ENCODE measurements at places on chromosomes 1 and 21.

DNA sequence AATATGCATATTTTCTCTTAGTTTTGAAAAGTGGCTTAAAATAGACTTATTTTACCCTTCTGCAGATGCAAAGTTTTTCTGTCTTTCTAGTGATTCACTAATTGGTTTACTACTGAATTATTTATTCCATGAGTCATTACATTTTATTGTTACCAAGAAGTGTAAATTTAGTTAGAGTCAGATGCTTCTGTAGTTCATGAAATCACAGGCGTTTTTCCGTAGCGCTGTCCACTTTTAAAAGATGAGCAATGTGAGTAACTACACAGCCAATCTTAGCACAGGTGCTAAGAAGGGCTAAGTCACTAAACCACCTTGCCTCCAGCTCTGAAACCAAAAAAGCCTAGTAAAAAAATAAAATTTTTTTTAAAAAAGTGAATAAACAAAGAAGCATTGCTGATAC lies 24.7 kb downstream of the RGS13 start:
- DNase-seq = no peak

DNA sequence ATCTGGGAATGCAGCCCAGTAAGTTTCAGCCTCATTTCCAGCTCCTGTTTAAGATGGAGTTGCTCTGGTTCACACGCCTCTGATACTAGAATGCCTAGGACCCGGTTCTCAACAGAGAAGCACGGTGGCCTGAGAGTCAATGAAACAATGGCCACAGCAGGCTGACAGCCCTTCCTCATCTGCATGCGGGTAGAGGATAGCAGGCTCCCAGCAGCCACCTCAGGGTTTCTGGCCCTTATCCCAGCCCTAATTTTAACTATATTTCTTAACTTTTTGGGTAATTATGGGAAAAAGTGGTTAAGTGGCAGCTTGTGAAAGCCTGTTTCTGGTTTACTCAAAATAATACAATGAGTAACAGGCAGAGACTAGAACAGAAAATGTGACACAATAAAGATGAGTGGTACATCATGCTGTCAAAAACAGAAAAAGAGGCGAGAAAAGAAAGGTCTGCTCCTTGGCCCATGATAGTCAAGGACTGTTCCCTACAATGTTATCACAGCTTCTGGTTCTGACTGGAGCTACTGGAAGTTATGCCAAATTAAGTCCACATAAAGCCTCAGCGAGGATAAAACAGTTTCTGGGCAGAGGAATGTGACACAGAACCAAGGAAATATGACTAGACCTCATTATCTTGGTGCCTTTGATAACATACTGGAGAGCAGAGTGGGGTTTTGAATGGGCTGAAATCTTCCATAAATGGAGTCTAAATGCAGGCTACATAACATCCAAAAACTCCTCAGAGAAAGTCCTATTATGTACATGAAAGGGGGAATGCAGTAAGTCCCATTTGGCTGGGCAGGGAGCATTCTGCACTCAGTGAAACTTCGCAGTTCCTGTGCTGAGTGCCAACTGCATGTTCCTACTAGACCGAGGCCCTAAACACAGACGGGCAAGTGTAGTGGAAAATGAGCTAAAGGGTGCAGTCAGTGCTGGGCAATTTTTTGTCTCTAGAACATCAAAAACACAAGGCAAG lies 92.1 kb downstream of the NIBAN1 start:
- DNase-seq = no peak

DNA sequence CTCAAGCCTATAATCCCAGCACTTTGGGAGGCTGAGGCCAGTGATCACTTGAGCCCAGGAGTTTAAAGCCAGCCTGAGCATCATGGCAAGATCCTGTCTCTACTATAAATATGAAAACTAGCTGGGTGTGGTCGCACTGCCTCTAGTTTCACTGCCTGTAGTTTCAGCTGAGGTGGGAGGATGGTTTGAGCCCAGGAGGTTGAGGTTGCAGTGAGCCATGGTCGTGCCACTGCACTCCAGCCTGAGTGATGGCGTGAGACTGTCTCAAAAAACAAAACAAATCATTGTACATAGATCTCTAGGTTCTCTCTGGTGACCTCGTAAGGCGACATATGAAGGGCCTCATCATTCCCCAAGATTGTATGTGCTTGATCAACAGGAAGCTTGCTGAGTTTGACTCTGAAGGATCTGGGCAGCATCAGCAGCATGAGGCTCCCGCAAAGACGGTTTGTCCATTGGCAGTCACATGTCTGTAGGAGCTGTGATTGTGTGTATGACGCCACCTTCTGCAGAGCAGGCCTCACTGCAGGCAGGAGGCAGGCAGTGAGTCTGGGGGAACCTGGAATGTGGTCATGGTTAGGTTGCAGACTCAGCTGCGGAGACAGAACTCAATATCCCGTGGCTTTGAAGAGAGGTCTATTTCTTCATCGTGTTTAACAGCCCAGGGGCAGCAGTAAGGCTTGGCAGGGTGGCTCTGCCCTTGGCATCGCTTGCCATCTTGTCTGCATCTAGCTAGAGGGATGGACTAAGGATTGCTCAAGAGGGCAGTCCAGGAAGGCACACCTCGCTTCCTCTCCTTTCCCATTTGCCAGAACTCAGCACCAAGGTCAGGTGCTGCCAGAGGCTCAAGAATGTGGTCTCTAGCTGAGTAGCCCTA lies 14.0 kb downstream of the ATP5PO start:
- DNase-seq = no peak

DNA sequence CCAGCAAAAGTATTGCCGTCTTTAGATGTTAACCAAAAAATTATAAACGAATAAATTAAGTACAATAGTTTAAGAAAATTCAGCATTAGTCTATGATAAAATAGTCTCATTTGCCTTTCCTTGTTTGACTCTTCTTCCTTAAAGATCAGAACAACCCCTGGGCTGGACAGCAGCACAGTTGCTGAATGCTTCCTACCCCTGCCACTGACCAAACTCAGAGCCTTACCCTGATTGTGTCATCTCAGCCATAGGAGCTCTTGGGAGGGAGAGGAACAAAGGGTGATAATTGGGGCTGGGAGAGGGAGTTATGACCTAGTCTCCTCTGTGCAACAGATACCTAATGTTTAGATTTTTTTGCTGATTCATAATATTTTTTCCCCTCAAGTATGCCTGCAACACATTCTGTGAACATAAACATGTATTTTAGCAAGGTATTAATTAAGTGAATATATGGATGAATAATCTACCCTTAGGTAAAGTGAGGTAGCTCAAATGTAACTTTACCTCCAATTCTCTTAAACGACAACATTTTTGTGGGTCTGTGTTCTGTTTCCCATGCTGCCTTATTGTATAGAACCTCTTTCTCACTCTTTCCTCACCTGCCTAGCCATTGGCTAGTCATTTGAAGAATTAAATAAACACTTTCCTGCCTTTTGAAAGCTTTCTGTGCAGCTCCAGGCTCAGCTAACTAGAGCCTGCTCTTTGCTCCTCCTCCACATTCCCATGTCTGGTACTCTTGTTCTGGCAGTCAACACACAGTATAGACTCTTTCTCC lies 46.1 kb downstream of the FGGY start:
- no peak for DNase-seq

- no peak for DNase-seq
These were observed 64.4 kb downstream of the SLC37A1 start for GRCh38 chr21:42578034-42578433.

- DNase-seq = no peak
These were observed 79.4 kb downstream of the LBR start for GRCh38 chr1:225348400-225348799.

GRCh38 chr1:186967656-186968394 lies 139.1 kb downstream of the PLA2G4A start:
- DNase-seq = no peak
